ENCODE measurements at places on chromosomes 11 and 22. TPM values are rescaled to one million over a fixed set of nuclear protein-coding genes. Genes with fewer than 3 reads are reported as not detected.

Gene CCDC157
- total RNA-seq, result 1.7 TPM

GRCh38 chr11:35272391-35272902, 133.5 kb downstream of the CD44 start:
- no peak for DNase-seq
- H3K27ac ChIP-seq, result no peak overlapping the region
- H3K27me3 ChIP-seq, result no peaks in the 10 kb centered on the region
- peaks cover 29% of the 10 kb centered on the region for H3K4me1 ChIP-seq

DNA sequence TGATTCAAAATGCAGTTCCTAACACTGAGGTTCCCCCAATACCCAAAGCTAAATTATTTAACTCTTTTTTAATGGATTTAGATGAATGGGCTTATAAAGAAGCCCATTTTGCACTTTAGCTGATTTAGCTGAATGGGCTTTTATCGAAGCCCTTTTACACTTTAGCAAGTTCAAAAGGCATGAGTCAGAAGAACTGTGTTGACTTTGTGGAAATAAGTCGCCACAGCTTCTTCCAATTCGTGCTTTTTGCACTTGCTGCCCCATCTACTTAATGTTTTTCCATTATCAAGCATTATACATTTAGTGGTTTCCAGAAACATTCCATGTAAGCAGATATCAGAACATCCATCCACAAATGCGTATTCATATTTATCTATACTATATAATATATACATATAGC, 20.5 kb upstream of the GRIA4 start:
- H3K36me3 ChIP-seq, result no peaks in the 10 kb centered on the region
- H3K27me3 ChIP-seq, result no peaks in the 10 kb centered on the region
- H3K4me3 ChIP-seq, result no peak overlapping the region
- no peaks in the 10 kb centered on the region for H3K4me1 ChIP-seq

DNA sequence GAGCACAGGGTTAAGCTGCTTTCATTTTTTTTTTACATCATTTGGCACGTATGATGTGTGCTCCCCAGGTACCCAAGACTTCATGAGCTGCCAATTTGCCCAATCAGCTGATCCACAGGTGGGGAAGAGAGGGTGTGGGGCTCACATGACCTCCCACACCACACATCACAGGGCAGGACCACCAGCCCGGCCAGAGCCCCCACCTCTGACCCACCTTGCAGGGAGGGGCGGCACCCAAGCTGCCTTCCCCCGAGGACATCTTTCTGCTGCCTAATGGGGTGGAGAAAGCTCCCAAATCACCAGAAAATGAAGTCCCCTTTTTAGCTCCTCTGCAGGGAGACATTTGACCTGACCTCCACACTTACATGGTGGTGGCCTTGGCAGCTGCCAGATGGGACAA, 119.8 kb downstream of the MPPED1 start:
- H3K27me3 ChIP-seq, result no peaks in the 10 kb centered on the region
- no peak for DNase-seq
- H3K27ac ChIP-seq, result no peak overlapping the region

- H3K27me3 ChIP-seq, result no peaks in the 10 kb centered on the region
- H3K36me3 ChIP-seq, result no peaks in the 10 kb centered on the region
- H3K4me3 ChIP-seq, result no peak overlapping the region
- no peak overlapping the region for H3K27ac ChIP-seq
- H3K4me1 ChIP-seq, result no peaks in the 10 kb centered on the region
These were observed 85.5 kb upstream of the B3GAT1 start for GRCh38 chr11:134497586-134497985.

DNA sequence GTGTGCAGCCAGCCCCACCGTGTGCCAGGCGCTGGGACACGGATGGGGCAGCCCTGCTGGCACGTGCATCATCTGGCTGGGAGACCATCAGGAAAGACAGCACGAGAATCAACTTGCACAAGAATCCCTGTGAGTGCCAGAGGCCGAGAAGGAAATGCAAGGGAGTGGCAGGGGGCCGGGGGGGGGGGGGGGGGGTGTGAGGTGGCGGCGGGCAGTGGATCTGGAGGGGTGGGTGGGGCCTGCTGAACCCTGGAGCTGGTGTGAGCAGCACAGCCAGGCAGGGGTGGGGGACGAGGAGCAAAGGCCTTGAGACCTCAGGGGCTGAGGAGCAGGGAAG, 14.0 kb upstream of the FLRT1 start:
- H3K27me3 ChIP-seq, result peaks cover 5% of the 10 kb centered on the region
- no peak for DNase-seq
- H3K4me1 ChIP-seq, result no peaks in the 10 kb centered on the region
- H3K4me3 ChIP-seq, result no peak overlapping the region
- no peaks in the 10 kb centered on the region for H3K36me3 ChIP-seq

- peak; percentile 78 for DNase-seq
- H3K27me3 ChIP-seq, result no peaks in the 10 kb centered on the region
- no peak overlapping the region for H3K27ac ChIP-seq
- H3K4me3 ChIP-seq, result no peak overlapping the region
These were observed 15.8 kb downstream of the BLID start for GRCh38 chr11:122100037-122100755.

Gene PATE2
- not detected for total RNA-seq

Gene SEC14L2
- total RNA-seq, result 20.0 TPM

Gene CENPM
- 21.1 TPM for total RNA-seq

DNA sequence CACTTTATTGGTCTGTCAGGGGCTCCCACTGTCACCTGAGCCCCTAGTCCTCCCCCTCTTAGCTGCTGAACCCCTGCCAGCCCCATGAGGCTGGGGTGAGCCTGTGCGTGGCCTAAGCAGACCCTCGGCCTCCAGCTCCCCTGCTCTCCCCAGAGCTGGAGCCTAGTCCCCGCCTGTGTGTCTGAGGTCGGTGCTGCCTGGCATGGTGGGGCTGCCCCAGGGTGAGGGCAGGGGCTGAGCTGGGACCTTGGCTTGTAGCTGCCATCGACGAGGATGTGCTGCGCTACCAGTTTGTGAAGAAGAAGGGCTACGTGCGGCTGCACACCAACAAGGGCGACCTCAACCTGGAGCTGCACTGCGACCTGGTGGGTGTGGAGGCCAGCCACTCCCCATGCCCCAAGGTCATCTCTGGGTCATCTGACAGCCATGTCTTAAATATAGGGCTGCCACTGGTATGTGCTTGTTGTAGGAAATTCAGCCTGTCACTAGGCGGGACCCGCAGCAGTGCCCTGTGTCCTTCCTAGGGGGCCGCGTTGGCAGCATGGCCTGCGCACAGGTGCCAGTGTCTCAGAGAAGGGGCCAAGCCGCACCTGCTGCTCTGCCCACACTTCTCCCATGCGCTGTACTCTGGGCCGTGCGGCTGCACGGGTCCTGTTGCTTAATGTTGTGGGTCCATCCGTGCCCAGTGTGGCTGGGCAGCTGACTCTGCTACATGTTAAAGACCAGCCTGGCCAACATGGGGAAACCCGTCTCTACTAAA, 21.0 kb downstream of the PPIL2 start:
- H3K4me1 ChIP-seq, result no peaks in the 10 kb centered on the region
- peaks cover 38% of the 10 kb centered on the region for H3K36me3 ChIP-seq
- no peaks in the 10 kb centered on the region for H3K27me3 ChIP-seq

Gene F2
- total RNA-seq, result not detected

DNA sequence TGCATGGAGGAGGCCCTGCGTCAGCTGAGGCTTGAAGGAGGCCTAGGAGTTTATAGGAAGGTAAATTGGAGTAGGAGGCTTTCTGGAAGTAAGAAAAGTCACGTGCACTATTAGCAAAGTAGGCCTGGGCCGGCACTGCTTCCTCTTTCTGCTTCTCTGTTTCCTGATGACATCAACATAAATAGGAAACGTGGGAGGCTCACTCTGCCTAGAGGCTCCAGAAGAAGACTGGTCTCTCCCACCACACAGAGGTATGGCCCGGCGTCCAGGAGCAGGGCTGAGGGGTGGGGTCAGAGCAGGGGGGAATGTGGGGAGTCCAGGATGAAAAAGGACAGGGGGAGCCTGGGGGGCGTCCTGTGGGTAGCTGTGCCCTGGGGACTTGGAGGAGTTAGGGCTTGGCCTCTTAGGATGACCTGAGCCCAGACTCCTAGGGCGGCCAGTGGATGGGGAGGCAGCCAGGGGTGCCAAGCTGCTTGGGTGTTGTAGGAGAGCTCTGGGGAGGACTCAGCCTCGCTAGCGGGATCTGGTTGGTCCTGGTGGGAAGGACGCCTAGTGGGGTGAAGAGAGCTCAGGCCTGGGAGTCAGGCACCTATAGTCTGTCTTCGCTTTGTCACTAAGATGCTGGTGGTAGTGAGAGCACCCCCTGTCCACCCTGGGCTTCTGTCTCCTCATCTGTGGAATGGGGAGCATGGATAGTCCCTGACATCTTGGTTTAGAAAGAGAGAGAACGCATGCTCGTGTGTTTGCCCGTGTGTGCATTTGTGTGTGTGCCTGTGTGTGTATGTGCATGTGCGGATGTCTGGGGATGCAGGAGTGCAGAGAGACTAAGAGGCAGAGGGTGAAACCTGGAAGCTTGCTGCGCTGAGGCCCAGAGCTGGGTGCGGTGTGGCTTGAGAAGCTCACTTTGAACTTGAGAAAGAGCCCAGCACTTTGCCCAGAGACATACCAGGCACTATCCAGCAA, at the start of gene CSF2RB:
CSF2RB (plus strand) TSS at position 202 of the 963 bp plus-strand sequence. CDS start 8,580 bp downstream, outside the sequence.
- H3K36me3 ChIP-seq, result peaks cover 6% of the 10 kb centered on the region
- H3K27me3 ChIP-seq, result peaks cover 80% of the 10 kb centered on the region
- H3K4me1 ChIP-seq, result no peaks in the 10 kb centered on the region
- H3K4me3 ChIP-seq, result no peak within 1 kb of the TSS
- no peak for DNase-seq

- H3K4me1 ChIP-seq, result no peaks in the 10 kb centered on the region
- peaks cover 63% of the 10 kb centered on the region for H3K36me3 ChIP-seq
- no peak overlapping the region for H3K4me3 ChIP-seq
- no peaks in the 10 kb centered on the region for H3K27me3 ChIP-seq
- no peak overlapping the region for H3K27ac ChIP-seq
These were observed 27.3 kb downstream of the CAPN1 start for GRCh38 chr11:65208785-65209710.

GRCh38 chr11:5004424-5005274, 10.0 kb downstream of the OR51L1 start:
- H3K36me3 ChIP-seq, result no peaks in the 10 kb centered on the region
- DNase-seq, result peak; percentile 71
- no peak overlapping the region for H3K4me3 ChIP-seq
- H3K27me3 ChIP-seq, result peaks cover 42% of the 10 kb centered on the region
- H3K4me1 ChIP-seq, result no peaks in the 10 kb centered on the region

Gene TMEM218
- 21.1 TPM for total RNA-seq

- peak; percentile 76 for DNase-seq
- peak overlapping the region; percentile 22 for H3K4me3 ChIP-seq
- no peaks in the 10 kb centered on the region for H3K36me3 ChIP-seq
- peak overlapping the region; percentile 82 for H3K27ac ChIP-seq
These were observed 222.5 kb downstream of the TBC1D22A start for GRCh38 chr22:46984751-46985506.

DNA sequence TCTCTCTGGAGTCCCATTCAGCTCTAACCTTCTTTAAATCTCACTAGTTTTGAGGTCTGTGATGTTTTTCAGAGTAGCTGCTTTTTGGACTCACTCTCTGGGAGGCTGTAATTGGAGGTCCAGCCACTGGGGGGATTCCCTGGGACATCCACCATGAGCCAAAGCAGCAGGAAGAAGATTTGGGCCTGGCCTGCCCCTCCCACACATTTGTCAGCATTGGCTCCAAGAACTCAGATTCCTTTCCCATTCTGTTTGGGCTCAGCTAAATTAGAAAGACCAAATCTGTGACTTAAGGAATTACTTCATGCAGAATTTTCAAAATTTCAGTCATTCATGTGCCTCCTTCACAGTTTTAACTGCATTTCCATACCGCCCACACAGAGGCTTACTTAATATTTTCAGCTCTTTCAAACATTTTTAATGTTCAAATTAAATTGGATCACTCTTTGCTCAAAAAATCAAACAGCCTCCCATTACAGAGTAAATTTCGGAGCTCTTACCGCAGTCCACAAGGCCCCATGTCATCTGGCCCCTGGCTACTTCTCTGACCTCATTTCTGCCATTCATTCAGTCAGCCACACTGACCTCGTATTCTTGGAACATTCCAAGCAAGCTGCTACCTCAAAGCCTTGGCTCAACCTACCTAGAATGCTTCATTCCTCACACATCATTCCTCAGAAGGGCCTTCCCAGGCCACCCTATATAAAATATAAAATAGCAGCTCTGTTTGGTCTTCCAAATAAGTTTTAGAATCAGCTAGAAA, 54.5 kb upstream of the RRAS2 start:
- H3K27ac ChIP-seq, result no peak overlapping the region
- H3K4me1 ChIP-seq, result peaks cover 60% of the 10 kb centered on the region
- no peaks in the 10 kb centered on the region for H3K36me3 ChIP-seq
- no peaks in the 10 kb centered on the region for H3K27me3 ChIP-seq
- H3K4me3 ChIP-seq, result no peak overlapping the region

DNA sequence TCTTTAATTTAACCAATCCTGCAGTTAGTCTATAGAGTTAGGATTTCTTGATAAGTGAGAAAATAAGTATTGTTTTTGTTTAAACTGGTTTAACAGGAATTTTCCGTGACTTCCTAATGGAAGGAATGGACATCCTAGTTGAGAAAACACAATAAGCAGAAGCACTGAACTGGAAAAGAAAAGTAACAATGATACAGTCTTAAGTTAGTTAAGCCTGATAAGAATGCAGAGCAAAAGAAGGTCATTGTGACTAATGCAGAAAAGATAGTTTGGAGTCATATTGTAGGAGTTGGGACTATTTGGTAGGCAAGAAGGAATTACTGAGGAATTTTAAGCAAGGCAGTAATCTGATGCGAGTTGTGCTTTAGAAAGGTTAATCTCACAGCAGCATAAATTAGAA, 11.7 kb downstream of the RNF141 start:
- H3K4me1 ChIP-seq, result peaks cover 22% of the 10 kb centered on the region
- H3K27ac ChIP-seq, result no peak overlapping the region
- H3K4me3 ChIP-seq, result no peak overlapping the region
- peaks cover 39% of the 10 kb centered on the region for H3K36me3 ChIP-seq
- DNase-seq, result no peak

Gene CSTF3
- 37.5 TPM for total RNA-seq

Gene SYCE3
- 1.2 TPM for total RNA-seq

GRCh38 chr11:127902382-127902781, 685.0 kb downstream of the ETS1 start:
- no peaks in the 10 kb centered on the region for H3K4me1 ChIP-seq
- DNase-seq, result no peak
- H3K27ac ChIP-seq, result no peak overlapping the region
- H3K27me3 ChIP-seq, result no peaks in the 10 kb centered on the region

All from MCF 10A (cell line).